Stimulated activated CD8-positive, alpha-beta memory T cell treated with anti-CD3 and anti-CD28 coated beads, Interleukin-12 subunit alpha, Interleukin-12 subunit beta, amount 100 ng/mL, for 1 hour (primary cell): ENCODE measurements at places on chromosomes 4 and X.

- DNase-seq = no peak
Measured at GRCh38 chrX:42246814-42247213, 323.5 kb upstream of the CASK start.

GRCh38 chrX:11996810-11997209 is 141.5 kb upstream of the FRMPD4 start:
- no peak for DNase-seq

DNA sequence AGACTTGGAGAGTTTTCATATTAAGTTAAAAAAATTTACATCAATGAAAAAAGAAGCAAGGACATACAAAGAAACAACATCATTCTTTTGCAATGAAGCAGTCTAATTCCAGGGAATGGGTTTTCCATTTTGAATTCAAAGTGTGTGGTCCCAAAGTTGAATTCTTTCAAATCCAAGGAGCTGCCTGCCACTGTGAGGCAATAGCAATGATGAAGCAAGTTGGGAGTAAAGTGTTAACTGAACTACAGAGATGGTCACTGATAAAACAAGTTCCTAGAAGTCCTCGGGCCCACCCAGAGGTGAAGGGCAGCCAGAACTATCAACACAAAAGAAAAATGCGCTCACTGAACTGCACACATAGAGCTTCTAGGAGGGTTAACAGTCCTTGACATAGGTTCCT is 115.9 kb downstream of the RAB28 start:
- DNase-seq = no peak

DNA sequence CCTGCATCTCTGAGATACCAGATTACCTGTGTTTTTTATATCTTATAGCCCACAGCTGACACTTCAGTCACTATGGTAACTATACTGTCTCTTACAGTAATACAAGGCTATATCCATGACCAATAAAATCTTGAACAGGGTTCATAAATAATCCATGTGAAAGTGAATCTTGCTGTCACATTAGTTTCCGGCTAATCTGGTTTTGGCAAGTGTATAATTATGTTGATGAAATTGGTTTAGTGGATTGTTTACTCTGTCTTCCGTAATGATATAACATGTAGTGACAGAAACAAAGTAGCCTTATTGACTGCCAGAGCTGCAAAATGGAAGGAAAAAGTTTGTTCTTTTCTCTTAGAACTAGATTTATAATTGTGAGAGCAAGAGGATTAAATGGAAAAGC is 686.6 kb upstream of the PABPC4L start:
- no peak for DNase-seq

GRCh38 chr4:141540643-141541042 is 95.7 kb upstream of the IL15 start:
- DNase-seq = no peak

DNA sequence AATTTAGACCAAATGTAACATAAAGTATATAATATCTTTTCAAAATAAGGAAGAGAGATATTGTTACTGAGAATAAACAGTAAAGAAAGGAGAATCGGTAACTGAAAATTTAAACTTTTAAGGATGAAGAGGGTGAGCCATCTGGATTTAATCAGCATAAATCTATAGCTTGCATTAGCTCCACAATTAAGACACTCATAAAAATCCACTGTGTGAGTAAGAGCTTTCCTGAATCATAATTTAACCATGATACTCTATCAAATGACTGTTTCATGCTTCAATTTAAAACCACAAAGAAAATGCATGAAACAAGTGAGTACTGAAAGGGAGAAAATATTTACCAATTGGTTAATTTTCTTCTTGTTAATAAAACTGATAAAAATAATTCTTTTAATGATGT is 951.5 kb upstream of the SLIT2 start:
- DNase-seq = no peak

DNA sequence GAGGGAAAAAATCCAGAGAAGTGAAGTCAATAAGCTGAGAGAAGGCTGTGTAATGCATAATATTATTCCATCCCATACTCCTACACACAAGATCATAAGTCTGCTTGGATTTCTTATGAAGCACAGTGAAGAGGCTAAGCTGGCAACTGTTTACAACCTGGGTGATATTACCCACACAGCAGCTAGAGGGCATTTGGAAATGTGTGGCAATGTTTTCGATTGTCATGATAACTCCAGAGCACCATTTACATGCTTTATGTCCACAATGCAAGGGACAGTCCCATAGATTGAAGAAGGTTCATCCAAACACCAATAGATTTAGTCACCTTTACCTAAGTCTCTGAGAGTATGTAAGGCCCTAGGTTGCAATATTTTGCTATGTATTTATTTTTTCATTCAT is 412.2 kb downstream of the PPP3CA start:
- DNase-seq = no peak

- no peak for DNase-seq
Measured at GRCh38 chr4:75034523-75034922, 101.6 kb downstream of the PARM1 start.

DNA sequence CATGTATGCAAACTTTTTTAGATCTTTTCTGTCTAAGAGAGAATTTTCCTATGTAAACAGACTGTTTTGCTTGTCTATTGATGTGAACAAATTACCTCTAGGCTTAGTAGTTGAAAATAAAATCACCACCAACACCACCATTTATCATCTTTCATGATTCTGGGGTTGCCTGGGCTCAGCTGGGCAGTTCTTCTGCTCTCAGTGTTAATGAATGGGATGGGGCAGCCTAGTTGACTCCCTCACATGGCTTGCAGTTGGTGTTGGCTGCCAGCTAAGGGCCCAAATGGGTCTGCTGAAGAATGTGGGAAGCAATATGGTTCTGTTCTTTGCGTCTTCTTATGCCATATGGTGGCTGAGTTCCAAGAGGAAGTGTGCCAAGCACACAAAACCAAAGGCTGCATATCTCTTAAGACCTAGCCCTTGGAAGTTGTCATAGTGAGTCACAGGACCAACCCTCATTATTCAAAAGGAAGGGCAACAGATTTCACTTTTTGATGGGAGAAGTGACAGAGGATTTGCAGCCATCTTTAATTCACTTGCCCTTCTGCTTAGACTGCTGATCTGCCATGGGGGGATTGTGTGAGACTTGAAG is 17.9 kb downstream of the REELD1 start:
- no peak for DNase-seq

DNA sequence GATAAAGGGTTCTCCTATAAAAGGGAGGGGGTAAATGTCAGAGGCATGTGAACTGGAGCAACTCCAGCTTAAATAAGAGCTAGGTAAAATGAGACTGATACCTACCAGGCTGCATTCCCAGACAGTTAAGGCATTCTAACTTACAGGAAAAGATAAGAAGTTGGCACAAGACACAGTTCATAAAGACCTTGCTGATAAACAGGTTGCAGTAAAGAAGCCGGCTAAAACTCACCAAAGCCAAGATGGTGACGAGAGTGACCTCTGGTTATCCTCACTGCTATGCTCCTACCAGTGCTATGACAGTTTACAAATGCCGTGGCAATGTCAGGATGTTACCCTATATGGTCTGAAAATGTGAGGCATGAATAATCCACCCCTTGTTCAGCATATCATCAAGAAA is 13.1 kb upstream of the SULT1B1 start:
- no peak for DNase-seq

GRCh38 chrX:153645921-153646488 is 998 bp upstream of the DUSP9 start:
- no peak for DNase-seq

- no peak for DNase-seq
Measured at GRCh38 chr4:158788516-158788915, 19.7 kb downstream of the FNIP2 start.

DNA sequence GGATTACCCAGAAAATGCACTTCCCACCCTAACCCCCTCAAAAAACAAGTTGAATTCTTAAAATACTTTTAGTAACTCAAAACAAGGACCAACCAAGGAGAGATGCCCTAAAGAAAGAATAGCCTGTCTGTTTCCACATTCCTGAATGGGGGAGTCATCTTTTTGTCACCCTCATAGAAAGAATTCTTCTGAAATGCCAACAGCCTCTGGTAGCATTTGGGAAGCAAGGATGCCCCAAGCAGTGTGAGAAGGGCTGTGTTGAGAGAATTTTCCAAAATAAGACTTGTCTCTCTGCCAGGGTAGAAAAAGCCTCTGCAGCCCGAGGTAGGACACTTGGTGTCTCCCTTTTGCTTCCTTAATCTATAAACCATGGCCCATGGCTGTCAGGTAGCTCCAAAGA is 173.1 kb upstream of the VCX3A start:
- DNase-seq = no peak

GRCh38 chr4:161767116-161767515 is 396.7 kb downstream of the FSTL5 start:
- DNase-seq = no peak

GRCh38 chr4:6472387-6473263 is at the start of gene PPP2R2C:
Gene PPP2R2C, minus strand, starts transcription at chr4:6472614. Its CDS starts 385 bp downstream, at chr4:6472229.
- DNase-seq = no peak

- DNase-seq = no peak
Measured at GRCh38 chrX:115491766-115492165, 69.2 kb upstream of the PLS3 start.

DNA sequence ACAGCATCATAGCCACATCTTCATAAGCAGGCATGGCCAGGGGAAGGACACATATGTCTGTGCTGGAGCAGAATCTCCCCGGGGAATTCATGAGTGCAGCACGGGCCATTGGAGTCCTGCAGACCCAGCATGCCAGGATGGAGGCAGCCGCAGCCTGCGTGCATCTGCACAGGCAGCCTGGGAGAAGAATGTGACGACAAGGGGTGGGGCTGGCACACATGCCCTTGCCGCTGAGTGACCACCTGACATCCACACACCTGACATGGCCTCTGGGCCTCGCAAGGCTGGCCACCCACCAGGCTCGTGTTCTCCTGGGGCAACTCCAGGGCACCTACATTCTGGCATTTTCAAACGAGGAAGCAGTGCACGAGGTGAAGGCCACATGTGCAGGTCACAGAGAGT is 66.2 kb upstream of the AFAP1 start:
- no peak for DNase-seq

DNA sequence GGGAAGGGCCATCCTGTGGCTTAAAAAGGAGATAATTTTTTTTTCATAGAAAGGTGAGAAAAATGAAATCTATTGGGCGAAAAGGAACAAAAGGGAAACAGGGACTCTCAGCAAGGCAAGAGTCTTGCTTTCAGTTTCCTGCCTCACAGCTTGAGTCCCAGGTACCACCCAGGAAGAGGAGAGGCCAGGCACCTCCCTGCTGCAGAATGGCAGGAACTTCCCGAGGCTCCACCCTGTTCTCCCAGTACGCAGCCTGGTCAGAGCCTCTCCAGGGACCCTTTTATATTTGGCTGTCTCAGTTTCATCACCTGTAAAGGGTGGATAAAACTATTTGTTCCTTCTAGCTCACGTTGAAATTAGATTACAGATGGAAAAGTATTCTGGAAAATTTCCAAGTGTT is 33.8 kb downstream of the UCHL1 start:
- no peak for DNase-seq

DNA sequence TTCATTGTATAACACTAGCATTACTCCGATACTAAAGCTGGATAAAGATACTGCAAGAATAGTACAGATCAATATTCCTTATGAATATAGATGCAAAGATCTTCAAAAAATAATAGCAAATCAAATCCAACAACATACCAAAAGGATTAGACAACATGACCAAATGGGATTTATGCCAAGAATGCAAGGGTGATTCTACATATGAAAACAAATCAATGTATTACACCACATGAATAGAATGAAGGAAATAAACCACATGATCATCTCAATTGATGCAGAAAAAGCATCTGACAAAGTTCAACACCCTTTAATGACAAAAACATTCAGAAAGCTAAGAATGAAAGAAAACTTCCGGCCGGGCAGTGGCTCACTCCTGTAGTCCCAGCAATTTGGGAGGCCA is 42.8 kb downstream of the CUL4B start:
- no peak for DNase-seq

GRCh38 chr4:184697956-184698355 is 35.9 kb downstream of the CENPU start:
- no peak for DNase-seq

GRCh38 chr4:15547392-15547791 is 77.7 kb downstream of the CC2D2A start:
- DNase-seq = no peak

GRCh38 chr4:181018913-181019312 is 1224.3 kb upstream of the TENM3 start:
- no peak for DNase-seq

DNA sequence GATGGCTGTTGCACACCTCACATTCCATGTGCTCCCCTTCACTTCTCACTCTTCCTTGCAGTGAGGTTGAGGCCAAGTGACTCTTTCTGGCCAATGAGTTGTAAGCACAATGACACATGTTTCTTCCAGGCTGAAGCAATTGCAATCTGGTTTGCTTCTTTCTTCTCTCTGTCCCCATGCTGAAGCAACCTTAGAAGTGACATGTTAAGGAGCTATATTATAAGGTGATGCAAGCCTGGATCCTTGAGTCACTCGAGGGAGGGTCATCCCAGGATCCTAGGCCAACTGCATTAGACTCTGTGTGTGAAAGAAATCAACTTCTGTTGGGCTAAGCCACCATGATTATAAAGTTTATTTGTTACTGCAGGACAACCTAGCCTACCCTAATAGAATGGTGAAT is 45.5 kb upstream of the HS3ST1 start:
- no peak for DNase-seq

- no peak for DNase-seq
Measured at GRCh38 chr4:87041141-87041540, 106.3 kb downstream of the AFF1 start.

DNA sequence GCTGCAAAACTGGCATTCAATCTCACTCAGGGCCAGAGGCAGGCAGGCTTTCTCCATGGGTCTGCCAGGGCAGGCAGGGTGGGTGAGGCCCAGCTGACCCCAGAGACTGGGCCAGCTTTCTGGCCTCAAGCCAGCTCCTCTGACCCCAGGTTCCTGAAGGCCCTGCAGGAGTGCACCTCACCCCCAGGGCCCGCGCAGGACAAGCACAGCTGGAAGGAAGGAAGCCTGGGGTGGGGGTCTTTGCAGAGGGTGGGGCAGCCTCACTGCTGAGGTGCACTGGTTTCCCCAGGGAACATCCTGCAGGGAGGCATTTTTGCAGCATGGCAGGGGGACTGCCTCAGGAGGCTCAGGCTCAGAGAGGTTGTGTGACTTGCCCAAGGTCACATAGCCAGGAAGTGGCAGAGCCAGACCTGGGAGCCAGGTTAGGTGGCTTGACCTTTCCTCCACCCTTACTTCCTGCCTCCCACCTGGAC is 31.5 kb upstream of the AFAP1 start:
- no peak for DNase-seq

GRCh38 chr4:1069394-1069793 is 44.0 kb downstream of the RNF212 start:
- no peak for DNase-seq
